ENCODE measurements at places on chromosomes 16 and 17.

DNA sequence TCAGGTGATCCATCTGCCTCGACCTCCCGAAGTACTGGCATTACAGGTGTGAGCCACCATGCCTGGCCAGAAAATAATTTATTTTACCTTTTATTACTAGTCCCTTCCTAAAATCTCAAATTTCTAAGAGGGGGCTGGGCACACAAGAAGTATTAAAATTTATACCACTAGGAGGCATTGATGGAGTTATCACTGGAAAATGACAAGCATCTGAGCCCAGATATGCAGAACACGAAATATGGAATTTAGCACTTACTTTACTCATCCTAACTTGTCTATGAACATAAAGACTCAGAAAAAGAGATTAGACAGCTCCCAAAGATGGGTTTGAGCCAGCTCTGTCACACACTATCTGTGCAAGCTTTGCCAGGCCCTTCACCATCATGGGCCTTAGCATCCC is 46.4 kb downstream of the STAT5A start:
- no peak for DNase-seq

DNA sequence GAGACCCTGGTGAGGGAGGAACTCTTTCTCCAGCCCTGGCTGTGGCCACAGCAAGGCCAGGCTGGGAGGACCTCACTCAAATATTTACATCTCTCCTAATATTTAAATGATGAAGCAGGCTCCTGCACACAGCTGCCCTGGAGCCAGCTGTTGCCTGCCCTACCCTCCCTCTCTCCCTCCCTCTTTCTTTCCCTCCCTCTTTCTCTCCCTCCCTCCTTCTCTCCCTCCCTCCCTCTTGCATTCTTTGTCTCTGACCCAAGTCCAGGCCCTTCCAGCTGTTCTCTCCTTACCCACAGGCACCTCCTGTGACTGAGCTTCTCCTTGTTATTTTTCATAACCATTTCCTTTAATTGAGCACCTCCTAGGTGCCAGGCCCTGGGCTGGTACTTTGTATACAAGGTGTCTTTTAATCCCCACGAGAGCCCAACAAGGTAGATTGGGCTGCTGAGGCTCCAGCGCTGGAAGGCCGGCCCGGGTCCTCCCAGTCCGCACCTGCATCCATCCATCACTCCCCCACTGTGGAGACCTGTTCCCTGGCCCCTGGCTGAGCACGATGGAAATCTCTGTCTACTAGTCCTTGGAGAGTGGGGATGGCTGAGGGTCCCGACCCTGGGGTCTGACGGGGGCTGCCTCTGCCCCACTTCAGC is 242.3 kb downstream of the SEC14L1 start:
- no peak for DNase-seq

DNA sequence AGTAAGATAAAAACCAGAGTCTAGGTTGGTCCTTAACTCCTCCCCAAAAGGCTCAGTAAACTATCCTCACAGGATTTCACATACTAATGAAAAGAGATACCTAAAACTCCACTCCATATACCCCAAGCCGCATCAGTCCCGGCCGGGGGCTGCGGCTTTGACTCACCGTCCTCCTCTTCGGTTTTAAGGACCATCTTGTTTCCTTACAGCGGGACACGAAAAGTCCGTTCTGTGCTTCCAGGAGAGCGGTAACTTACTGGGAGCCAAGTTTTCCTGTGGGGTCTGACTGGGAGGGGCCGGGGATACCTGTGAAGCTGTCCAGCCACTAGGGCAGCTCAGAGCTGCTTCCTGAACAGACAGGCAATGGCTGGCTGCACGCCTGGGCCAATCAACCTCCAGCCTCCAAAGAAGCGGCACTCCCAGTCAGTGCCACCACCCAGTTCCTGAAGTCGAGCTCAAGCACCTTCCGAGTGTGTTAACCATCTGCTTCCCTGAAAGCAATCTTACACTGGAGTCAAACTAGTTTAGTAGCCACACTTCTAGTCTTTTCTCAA is 45.5 kb downstream of the CYTH1 start:
- peak; percentile 78 for DNase-seq

DNA sequence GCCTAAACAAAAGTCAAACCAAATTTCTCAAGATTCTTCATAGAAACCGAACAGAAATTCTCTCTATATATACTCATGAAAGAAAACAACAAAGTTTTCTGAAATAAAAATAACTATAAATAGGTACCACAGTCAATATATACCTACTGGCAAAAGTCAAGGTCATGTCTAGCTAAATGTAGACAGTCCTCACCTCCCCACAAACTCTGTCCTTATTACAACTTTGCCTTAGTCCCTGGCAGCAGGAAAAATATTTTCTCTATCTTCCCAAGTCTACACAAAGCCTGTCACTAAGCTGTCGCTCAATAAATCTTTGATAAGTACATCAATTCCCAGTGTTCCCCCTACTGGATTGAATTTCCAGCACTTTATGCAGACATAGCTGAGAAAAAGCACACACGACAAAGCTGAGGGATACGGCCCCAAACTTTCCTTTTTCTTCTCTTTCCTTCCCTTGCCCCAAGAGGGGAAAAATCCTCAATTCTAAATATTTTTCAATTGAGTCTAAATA is 2.7 kb downstream of the CFAP20 start:
- no peak for DNase-seq

Data from CD4-positive, alpha-beta T cell treated with Interleukin-10 for 1 hour (primary cell).